ENCODE measurements at places on chromosomes 2 and 18.

DNA sequence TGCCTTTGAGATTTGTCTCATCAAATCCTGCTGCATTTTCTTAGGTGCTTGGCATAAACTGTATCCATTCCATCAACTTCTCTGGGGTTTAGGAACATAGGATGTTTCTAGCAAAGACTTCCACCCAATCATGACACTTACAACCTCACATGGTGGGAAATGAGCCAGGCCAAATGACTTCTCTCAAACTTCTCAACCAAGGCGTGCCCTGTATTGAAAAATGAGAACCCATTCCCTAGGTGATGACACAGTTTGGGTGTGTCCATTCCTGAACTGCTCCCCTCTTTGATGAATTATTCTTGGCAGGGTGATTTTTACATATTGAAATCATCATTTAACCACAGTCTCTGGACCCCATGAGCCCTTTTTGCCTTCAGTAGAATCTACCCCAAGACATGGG, 161.1 kb downstream of the EN1 start:
- no peak for DNase-seq

DNA sequence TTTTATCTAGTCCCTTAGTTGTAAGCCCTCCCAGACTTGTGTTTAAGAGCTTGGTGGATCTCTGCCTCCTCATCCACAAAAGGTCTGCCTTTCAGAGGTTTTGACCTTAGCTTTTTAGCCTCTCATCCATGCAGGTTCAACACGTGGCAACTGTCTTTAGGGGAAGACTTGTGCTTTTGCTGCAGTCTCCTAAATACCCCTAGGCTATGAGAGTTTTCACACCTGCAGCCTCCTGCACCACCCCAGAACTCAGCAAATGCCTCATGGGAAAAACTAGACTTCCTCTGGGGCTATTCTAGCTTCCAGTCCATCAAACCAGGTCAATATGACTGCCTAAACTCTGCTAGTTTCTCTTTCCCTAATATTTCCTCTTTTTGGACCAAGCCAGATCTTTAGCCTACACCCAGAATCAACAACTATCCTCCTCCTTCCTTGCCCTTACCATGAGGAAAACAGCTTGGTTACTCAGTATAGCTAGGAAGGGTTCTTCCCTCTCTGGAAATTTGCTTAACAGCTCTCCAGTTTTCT, 132.3 kb upstream of the RIOK3 start:
- DNase-seq, result no peak

GRCh38 chr2:160956243-160956802, 203.9 kb upstream of the TANK start:
- no peak for DNase-seq

DNA sequence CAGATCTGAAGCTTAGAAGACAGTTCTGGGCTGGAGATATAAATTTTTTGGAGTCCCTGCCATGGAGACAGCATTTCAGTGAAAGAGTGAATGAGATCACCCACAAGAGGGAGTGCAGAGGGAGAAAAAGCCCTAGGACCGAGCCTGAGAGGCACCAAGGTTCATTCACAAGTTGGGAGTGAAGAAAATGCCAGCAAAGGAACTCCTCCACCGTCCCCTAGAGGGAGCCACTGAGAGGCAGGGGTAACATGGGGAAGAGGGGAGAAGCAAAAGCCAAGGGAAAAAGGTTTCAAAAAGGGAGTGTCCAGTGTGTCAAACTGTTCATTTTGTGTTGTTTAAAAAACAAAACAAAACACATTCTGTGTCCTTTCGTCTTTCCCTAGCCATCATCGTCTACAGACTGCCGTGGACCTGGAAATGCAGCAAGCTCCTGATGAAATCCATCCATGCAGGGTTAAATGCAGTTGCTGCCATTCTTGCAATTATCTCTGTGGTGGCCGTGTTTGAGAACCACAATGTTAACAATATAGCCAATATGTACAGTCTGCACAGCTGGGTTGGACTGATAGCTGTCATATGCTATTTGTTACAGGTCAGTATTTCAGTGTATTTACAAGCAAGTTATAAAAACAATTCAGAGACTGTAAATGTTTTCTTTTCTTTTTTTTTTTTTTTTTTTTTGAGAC, 19.1 kb downstream of the CYBRD1 start:
- no peak for DNase-seq

- no peak for DNase-seq
These were observed 79.2 kb upstream of the SETBP1 start for GRCh38 chr18:44601447-44601846.

DNA sequence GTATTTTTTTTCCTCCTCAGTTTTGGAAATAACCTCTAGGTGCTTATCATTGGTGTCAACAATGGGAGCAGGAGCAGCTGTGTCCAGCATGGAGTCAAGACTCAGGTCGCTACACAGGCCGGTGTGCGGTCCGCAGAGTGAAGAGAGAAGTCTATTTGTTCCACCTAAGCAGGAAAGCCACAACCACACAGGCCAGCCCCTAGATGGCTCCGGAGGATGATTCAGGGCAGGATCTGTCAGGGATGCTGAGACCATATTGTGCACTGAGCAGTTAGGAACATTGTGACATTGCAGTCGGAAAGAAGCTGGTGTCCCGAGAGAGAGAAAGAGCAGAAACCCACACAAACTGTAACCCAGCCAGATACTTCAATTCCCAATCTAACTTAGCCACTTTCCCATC, 136.9 kb downstream of the GAREM1 start:
- no peak for DNase-seq

- DNase-seq, result no peak
These were observed 61.3 kb downstream of the GDF7 start for GRCh38 chr2:20728114-20728758.
